ENCODE measurements at places on chromosomes 7 and 10.
A peak's percentile ranks its signal among the peaks of the same experiment; 100 is the strongest.

DNA sequence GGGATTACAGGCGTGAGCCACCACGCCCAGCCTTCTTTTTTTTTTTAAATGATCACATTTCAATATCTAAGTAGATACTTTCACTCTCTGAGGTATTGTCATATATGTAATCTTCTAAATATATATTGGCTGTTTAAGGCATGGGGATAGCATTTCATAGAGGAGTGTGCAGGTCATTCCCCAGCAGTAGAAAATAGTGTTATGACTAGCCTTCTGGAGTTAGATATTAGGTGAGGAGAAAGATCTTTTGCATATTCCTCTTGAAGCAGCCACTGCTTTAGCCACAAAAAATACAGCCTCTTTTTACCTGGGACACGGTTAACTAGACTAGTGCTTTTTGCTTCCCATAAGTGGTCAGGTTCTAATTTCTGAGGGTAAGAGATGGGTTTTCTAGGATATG, 28.9 kb downstream of the ADD3 start:
- no peak for DNase-seq

GRCh38 chr7:17044861-17045260, 163.1 kb upstream of the AGR3 start:
- no peak for DNase-seq

- no peak for DNase-seq
Measured at GRCh38 chr7:128774029-128774689, 1.4 kb downstream of the OPN1SW start.

DNA sequence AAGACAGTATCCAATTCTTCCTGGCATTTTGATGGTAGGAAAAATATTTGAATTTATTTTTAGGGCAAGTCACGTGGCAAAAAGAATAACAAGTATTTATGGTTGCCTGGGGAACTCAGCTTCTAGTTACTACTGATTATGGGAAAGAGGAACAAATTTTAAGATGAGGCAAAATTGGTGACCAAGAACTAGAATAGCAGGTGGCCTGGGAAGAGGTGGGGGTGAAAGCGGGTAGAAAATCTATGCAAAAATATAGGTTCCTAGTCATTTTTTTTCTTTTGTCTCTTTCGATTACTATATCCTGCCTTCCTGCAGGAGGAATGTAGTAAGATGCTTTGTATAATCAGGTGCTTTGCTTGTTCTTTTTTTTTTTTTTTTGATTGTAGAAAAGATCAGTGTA, 27.8 kb downstream of the ENTPD1 start:
- DNase-seq, result no peak

GRCh38 chr7:130356876-130357611, 12.4 kb downstream of the CPA5 start:
- peak; percentile 91 for DNase-seq

GRCh38 chr10:71372882-71373495, 23.7 kb upstream of the CDH23 start:
- DNase-seq, result no peak

DNA sequence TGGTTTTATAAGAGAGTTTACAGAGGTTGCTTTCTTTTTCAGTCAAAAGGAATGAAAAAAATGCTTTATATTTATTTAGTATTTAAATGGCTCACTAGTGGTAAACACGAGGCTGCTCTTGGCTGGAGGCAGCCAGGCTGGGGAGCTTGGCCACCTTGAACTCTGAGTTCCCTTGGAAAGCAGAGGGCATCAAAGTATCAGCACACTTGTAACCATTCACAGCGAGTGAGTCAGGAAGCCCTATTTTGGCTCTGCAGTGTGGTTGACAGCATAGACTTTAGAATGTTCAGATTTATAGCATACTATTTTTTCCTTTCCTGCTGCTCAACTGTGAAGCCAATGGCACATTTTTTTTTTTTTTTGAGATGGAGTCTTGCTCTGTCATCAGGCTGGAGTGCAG, 51.6 kb downstream of the CYCS start:
- DNase-seq, result peak; percentile 44

Measured in astrocyte of the spinal cord (primary cell).